D721Med (cell line): ENCODE measurements at places on chromosomes 6 and 20.

- DNase-seq: no peak
Measured at GRCh38 chr6:40550202-40551101, 36.7 kb downstream of the LRFN2 start.

DNA sequence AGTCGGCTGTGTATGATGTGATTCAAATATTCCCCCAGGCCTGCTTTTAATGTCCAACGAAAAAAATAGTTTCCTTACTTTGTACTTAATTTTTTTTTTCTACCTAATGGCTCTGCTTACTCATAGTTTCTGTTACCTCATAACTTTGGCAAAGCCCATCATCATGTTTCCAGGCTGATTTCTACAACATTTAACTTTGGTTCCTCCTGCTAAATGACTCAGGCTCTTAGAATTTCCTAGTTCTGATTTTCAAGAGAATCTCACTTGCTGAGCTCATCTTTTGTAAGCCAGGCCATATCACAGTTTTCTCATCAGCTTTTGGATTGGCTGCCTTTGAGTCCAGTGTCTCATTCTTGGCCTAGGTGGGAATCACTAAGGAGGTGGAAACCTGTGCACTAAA, 323.1 kb downstream of the HDGFL1 start:
- no peak for DNase-seq

DNA sequence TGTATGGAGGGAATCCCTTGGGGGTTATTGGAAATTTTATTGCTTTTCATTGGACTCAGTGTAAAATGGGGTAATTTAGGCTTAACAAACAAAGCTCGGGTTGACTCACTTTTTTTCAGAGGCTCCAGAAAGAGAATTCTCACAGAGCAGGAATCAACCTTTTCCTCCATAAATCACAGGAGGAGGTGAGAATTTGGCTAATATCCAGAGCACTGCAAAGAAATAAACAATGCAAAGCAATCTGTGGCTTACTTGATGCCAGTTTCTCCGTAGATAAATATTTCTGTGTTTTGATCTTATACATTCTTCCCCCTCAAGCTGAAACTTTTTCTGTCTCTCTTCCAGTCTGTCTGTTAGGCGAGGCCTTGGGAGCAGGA, 176.6 kb downstream of the TSHZ2 start:
- DNase-seq: no peak

DNA sequence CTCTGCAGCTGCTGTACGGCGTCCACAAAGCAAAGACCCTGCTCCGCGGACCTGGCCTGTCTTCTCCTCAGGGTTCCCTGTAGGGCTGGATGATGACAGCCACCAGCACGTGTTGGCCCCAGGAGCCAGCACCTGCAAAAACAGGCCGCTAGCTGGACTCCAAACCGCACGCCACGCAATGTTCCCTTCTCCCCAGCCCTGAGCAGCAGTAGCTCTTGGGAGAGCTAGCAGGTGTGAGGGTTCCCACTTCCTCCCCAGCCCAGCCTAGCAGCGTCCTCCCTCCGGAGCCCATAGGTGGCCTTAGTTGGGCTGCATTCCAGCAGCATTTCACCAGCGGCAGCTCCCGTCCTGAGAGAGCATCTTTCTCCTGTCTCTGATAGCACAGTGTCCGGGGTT, 42.3 kb downstream of the DACT2 start:
- no peak for DNase-seq

DNA sequence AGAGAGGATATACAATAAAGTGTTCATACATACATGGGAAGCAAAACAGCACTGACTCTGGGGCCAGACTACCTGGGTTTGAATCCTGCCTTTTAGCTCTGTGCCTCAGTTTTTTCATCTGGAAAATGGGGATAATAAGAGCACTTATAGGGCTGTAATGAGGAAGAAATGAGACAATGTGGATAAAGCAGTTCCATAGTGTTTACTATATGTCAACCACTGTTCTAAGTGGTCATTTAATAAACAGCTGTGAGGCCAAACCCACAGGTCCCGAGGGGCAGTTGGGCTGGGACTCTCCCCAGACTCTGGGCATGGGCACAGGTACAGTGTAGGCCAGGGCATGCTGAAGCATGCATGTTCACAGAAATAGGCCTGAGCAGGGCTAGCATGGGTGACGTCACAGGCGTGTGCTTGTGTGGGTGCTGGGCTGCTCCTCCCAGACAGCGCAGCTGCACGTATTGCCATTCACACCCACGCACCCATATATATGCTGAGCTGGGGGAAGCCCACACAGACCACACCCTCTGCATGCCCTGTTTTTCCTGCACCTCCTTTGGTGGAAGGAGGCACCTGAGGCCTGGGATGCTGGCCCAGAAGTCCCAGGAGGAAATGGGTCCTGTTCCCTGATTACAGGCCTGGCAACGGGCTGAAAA, 3.5 kb upstream of the PLCG1 start:
- DNase-seq: no peak

DNA sequence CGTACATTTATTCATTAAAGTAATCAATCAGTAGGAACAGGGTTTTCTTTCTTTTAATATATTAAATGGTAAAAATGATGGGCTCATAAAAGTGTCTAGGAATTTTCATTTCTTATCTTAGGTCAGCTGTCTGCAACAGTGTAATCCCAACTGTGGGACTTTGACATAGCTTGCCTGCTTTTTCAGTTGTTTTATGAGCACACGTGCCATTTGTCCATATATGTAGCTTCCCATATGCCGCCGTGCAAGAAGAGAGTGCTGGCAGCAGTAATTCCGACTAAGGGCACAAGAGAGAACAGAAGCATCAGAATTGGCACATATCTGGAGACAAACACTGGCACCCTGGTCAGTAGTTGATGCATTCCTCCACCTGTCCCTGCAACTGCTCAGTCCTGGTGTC, 20.9 kb upstream of the EEF1E1 start:
- DNase-seq: no peak

GRCh38 chr6:169934699-169935347, 183.4 kb downstream of the ERMARD start:
- no peak for DNase-seq
